Stimulated activated CD4-positive, alpha-beta T cell treated with anti-CD3 and anti-CD28 coated beads, Interleukin-1b, Interleukin-23, amount 100 ng/mL, for 4 hours (primary cell): ENCODE measurements at places on chromosomes 13 and 19.

DNA sequence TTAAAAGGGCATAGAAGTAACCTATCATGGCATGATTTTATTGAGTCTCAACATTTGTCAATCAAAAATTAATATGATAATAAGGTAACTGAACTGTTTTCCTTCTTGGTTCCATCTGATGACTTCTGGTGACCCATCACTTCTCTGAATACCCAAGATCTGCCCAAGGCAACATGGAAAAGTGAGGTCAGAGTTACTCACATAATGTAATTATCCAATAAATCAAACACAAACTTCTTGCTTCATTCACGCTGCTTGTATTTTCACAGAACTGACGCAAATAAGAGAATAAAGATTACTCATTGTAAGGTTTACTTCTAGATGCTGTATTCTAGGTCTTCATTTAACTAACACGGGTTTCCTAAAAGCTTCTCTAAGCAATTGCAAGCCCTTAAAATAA is 361.6 kb downstream of the RBM26 start:
- DNase-seq = no peak

DNA sequence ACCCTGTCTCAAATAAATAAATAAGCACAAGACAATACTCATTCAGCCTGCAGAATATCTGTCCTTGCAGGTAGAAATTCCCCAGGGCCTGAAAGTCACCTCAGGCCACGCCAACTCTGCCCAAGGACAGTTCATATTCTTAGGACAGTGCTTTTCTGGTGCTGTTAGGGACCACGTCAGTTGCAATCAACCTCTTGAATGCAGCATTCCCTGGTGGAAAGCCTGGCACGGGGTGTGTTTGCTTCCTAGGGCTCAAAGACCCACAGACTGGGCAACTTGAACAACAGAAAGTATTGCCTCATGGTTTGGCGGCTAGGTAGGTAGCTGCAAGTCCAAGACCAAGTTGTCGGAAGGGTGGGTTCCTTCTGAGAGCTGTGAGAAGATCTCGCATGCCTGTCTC is 160.3 kb downstream of the KCTD15 start:
- DNase-seq = no peak

- DNase-seq = no peak
These were observed 31.7 kb downstream of the ARHGAP35 start for GRCh38 chr19:46892252-46893179.

DNA sequence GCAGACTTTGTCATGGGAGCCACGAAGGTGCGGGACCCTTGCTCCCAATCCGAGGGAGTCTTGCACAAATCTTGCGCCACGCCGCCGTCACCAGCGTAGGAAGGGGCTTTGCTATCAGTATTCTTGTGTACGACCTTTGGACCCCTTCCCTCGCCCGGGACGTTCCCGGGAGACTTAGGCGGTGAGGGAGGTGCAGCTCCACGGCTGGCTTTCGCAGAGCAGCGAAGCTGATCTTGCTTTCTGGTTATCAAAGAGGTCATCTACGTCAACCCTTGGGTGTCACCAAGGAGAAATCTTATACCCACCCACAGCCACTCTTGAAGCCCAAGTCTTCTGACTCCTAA is 583 bp downstream of the TECR start:
- no peak for DNase-seq

- no peak for DNase-seq
These were observed 538.1 kb downstream of the SUCLA2 start for GRCh38 chr13:47463002-47463401.

DNA sequence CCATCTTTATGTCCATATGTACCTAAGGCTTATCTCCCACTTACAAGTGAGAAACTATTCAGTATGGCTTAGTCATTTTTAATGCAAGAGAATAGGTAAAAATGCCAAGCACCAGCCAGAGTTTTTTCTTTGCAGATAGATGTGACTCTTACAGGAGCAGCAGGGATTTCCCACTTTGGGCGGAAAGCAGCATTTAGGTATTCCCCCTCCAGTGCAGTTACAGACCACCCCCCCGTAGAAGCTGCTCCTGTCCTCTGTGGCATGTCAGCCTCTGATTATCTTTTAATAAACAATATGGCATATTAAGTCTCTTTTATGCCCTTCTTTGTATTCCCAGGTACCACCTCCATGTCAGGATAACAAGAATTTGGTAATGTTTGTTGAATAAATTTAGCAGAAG is 24.7 kb upstream of the USPL1 start:
- no peak for DNase-seq

DNA sequence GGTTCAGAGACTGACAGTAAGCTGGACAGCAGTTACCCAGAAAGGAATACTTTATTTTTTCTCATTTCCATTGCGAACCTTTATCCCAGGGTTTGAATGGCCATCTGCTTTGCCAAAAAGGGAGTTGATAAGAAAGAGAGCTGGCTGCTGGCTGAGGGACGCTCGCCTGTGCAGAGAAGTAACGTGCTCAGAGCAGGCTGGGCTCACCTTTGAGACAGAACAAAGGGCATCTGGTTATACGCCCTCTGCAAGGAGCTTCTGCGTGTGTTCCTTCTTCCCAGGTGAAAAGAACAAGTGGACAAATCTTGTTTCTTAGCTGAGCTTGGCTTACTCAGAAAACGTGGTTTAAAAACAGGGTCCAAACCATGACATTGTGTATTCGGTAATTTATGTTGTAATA is 47.4 kb downstream of the EFNB2 start:
- DNase-seq = no peak

DNA sequence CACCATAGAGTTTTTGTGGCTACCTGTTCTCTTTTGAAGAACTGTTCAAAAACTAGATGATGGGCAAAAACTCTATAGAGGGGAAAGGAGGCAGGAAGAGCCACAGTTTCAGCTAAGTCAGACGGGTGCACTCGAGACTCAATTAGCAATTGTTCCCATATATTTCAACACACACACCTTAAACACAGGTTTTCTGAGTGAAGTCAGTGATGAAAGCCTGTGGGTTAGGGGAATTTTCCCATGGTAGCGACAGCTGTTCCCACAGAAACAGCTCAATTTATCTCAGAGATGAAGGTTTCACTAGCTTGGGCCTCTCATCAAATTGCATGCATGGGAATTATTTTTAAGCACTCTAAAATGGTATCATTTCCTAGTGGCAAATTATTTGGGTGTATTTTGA is 143.4 kb downstream of the ZIC5 start:
- DNase-seq = no peak

- DNase-seq = no peak
These were observed 2.2 kb downstream of the PAN3 start for GRCh38 chr13:28140433-28141125.

DNA sequence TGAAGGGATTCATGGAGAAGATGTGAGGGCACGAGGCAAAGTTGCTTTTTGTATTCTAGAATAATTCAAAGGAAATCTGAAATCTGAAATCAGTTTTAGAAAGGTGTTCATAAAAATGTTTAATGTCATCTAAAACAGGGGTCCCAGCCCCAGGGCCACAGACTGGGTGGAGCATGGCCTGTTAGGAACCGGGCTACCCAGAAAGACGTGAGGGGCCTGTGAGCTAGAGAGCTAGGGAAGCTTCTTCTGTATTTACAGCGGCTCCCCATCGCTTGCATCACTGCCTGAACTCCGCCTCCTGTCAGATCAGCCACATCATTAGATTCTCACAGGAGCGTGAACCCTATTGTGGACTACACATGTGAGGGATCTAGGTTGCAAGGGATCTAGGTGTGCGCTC is 151.2 kb downstream of the USP12 start:
- no peak for DNase-seq

DNA sequence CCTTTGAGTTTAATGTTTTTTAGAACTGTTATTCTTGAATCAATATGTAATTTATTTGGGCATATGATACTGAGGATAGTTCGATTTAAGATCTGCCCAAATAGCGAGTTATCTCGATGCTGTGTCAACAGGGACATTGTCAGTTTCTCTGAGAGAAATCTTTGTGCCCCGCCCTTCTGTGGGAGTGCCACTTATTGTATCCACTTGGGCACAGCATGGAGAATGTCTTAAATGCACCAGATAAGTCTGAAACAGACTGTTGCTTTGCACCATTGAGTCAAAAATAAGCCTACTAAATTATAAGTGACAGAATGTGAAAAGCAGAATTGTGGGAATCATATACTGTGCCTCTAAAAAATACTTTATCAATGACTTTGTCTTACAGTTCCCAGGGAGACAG is 45.6 kb downstream of the RNASEH2B start:
- DNase-seq = no peak

DNA sequence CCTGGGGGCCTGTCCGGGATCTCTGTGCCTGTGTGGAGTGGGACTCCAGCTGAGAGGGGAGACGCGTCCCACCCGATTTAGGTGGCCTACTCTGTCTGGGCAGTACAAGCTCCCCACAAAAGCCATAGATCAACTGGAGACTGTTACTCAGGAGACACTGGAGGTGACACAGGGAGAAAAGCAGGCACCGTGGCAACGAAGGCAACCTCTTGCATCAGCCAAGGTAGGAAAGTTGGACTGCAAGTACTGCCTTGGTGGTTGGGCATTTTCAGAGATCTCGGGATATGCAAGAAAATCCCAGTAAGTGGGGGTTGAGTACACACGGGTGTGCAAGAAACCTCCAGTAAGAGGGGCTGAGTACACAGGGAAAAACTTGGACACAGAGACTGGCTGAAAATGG is 1060.0 kb upstream of the MIR17HG start:
- DNase-seq = no peak

DNA sequence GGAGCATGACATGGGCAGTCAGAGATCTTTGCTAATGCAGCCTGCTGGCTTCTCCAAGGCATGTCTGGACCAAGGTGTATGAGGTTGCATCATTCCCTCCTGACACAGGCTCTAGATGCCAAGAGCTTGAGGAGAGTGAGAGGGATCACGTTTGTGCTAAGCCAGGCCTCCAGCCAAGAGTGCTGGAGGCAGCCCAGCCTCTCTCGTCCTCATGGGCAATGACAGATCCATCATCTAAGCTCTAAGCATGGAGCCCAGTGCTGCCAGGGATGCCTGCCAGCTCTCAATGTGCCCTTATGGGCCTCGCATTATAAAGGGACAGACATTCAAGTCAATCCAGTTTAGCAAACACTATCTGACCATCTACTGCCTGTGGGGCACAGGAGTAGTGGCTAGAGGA is 136.3 kb upstream of the VSTM2B start:
- no peak for DNase-seq

- no peak for DNase-seq
These were observed 7.9 kb upstream of the LINGO3 start for GRCh38 chr19:2315818-2316353.

DNA sequence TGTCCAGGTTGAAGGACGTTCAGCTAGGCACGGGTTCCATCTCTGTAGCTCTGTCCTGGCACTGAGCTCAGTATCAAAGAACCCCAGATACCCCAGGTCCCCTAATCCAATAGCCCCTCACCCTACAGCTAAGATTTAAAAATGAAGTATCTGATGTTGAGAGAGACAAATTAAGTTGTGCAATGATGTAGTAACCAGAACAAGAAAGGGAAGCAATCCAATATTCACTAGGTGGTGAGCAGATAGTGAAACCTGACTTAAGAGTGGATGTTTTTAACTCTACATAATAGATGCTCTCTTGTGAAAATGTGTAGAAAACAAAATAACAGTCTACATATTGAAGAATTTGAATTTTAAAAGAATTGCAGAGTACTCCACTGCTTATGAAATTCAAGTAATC is 1.8 kb downstream of the ACOD1 start:
- DNase-seq = no peak

DNA sequence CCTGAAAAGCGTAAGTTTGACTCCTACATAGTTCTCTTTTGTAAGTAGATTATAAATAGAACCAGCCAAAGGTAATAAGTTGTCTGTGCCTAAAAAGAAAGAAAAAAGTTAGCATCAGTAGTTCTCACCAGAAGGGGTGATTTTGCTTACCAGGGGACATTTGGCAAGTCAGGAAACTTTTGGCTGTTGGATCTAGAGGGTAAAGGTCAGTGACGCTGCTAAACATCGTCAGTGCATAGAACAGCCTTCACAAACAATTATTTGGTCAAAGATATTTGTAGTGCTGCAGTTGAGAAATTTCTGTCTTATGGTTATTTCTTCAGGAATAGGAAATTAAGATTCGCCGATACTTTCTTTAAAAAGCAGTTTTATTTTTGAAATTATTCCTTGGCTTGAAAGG is 2.0 kb downstream of the USPL1 start:
- no peak for DNase-seq

GRCh38 chr19:47729799-47730520 is 15.4 kb upstream of the NOP53 start:
- peak; percentile 44 for DNase-seq

DNA sequence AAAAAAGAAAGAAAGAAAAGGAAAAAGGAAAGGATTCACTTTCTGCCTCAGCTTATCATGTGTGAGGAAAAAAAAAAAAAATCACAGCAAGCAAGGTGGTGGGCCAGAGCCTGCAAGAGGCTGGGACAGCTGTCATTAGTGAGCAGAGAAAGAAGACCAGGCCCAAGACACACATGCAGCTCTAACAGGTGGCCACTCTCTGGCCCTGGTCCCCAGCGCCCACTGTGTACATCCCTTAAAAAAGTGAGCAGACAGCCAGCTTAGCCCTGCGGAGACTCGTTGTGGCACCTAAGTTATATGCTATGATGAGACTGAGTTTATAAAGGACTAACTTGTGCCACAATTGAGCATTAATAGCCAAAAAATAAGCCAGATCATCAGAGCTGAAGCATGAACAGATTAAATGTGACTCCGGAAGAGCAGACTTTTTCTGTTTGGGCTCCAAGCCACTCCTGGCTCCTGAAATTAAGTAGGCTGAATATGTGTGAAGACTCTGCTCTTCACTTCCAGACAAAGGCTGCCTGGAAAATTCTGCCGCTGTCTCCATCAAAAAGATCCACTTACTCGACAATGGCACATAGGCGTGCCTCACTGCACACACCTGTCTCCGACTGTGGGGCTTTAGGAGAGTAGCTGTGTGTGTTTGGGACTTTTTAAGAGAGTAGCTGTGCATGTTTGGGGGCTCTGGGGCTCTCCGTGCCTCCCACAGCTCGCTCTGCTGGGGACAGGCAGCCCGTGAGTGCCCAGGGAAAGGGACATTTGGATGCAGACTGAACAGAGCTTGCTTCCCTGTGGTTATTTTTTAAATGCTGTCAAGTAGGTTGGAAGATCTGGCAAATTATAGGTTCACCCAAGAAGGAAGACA is 55.0 kb downstream of the LATS2 start:
- no peak for DNase-seq

DNA sequence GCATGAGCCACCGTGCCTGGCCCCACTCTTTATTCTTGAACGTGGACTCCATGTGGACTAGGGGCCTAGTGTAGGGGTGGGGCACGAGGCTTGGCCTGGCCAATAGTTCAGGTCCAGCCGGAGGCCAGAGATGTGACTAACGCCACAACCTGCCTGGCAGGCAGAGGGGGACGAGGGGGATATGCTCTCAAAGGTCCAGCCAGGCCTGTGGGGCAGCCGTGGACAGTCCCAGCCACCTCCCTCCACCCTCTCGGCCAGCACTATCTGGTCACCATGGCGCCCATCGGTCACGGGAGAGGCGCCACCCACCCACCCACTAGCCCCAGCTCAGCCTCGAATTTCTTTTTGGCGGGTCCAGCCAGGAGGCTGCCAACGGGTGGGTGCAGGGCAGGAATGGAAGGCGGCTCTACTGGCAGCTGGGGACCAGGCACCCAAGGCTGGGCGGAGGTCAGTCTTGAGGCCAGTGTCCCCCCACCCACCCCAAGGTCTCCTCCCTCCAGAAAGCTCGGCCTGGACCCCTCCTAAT is 2.2 kb upstream of the CERS1 start:
- no peak for DNase-seq
